Right lung (tissue), 10 donors: ENCODE measurements at places on chromosomes 12 and 14. TPM values are rescaled to one million over a fixed set of nuclear protein-coding genes. Genes with fewer than 3 reads are reported as not detected.

Gene RCOR1
- polyA plus RNA-seq, result 65.7 TPM

Gene DHRS2
- 0.47 TPM for polyA plus RNA-seq

Gene E2F7
- polyA plus RNA-seq, result 6.3 TPM

Gene RNASE13
- not detected for polyA plus RNA-seq

Gene SRRM4
- 0.46 TPM for polyA plus RNA-seq

Gene TMPRSS12
- polyA plus RNA-seq, result 0.08 TPM

Gene STAC3
- polyA plus RNA-seq, result 20.8 TPM

Gene LBHD2
- not detected for polyA plus RNA-seq

Gene CMKLR1
- 13.3 TPM for polyA plus RNA-seq

Gene TECPR2
- 13.8 TPM for polyA plus RNA-seq

Gene TSHR
- polyA plus RNA-seq, result 0.26 TPM

Gene ADGRD1
- polyA plus RNA-seq, result 42.1 TPM

Gene BDKRB1
- polyA plus RNA-seq, result 0.42 TPM

Gene MANSC1
- polyA plus RNA-seq, result 22.1 TPM

Gene DGKA
- 41.7 TPM for polyA plus RNA-seq

Gene PPHLN1
- polyA plus RNA-seq, result 77.6 TPM

Gene AMHR2
- 1.4 TPM for polyA plus RNA-seq

Gene KRT71
- polyA plus RNA-seq, result 0.12 TPM

Gene KSR2
- polyA plus RNA-seq, result 0.20 TPM

Gene CCDC177
- not detected for polyA plus RNA-seq

Gene SIX6
- not detected for polyA plus RNA-seq

Gene RIMBP2
- 18.0 TPM for polyA plus RNA-seq

Gene CBLN3
- 3.6 TPM for polyA plus RNA-seq
